T-helper 2 cell treated with Interferon-gamma antibody and Interleukin-4, amounts not matched to agents 5 μg/mL and 100 μg/mL, for 36 hours (primary cell): ENCODE measurements at places on chromosomes 2 and 18.

- DNase-seq, result no peak
Measured at GRCh38 chr2:130352237-130352636, 3.6 kb upstream of the PTPN18 start.

DNA sequence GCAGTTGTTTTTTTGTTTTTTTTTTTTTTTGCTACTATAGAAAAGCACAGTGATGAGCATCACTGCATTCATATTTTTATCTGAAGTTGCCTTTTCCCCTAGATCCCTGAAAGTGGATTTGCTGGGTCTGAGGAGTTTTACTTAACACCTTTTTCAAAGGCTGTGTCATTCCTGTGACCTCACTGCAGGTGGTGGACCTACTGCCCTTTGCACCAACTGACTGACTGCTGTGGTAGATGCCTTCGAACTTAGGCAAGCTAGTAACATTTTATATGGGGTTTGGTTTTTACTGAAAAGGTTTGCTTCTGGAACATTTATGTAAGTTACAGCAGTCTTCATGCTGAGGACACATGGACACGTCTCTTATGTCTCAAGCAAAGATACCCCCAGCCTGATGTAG, 36.2 kb downstream of the SPTBN1 start:
- DNase-seq, result no peak

DNA sequence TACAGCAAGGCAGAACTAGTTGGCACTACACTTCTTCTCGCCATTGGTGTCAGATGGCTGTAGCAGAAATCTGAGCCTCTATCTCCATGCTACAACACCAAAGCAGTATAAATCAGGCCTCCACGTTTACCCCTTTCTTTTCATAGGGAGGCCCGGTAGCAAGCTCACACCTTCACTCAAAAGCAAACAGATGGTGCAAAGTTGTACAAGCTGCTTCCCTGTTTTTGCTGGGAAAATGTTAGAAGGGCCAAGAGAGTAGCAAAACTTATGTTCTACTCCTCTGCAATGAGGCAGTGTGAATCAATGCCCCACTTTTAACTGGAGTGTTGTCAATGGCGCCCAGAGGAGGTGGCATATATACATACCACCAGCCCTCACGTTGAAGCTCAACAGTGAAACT, 369.6 kb upstream of the NRXN1 start:
- DNase-seq, result no peak

- DNase-seq, result no peak
Measured at GRCh38 chr18:36101943-36102342, 27.2 kb downstream of the SLC39A6 start.

DNA sequence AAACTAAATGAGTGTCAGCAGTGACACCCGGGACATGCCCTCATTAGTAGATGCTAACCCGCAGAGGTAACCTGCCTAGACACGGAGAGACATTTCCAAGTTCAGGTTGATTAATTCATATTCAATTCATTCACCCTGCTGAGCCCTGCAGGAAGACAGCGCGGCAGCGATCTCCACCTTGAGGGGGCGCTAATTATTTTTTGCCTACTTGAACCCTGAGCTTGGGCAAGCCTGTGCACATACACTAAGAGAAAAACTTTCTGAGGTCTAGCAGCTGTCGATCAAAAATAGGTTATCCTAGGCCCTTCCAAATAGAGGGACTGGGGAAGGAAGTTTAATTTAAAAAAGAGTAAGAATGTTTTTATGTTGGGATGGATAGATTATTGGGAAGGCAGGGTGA, 1.3 kb upstream of the LYPD6 start:
- no peak for DNase-seq

GRCh38 chr2:15369129-15369528, 192.0 kb downstream of the NBAS start:
- no peak for DNase-seq

DNA sequence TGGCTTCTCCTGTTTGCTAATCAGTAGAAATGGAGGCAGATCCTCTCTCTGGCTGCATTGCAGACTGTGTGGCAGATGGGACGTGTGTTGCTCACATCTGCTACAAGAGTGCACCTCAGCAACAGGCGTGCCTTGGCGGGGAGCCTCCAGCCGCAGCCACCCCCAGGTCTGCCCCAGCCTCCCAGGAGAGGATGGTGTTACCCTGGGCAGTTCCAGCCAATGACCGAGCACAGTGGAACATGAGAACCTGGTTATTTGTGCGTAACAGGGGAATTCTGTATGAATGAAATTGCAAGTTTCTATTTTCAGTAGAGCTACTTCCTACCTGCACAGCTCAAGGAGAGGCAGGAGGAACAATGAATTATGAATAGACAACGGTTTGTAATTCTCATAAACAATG, 130.6 kb upstream of the CBLN2 start:
- DNase-seq, result no peak

DNA sequence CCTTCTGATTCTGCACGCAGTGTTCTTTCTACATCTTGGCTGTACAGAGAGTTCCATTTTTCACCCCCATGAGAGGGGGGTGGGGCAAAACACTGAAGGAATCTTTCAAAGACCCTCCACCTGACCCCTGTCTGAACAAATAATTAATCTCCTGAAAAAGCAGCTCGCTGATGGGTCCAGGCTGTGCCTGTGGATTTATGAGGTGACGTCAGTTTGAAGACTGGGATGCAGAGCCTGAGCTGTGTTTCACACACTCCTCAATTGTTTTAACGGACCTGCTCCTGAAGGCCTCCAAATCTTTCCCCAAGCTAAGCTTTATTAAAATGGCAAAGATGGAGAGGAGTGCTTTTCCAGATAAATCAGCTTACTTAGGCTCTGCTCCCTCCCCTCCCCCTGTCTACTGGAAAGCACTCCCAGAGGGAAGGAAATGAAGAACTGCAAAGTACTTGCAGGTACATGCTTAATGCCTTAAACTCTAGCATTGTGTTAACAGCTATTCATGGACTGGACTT, 390.2 kb upstream of the TNP1 start:
- no peak for DNase-seq

- DNase-seq, result no peak
Measured at GRCh38 chr2:153971250-153971649, 99.5 kb downstream of the GALNT13 start.

DNA sequence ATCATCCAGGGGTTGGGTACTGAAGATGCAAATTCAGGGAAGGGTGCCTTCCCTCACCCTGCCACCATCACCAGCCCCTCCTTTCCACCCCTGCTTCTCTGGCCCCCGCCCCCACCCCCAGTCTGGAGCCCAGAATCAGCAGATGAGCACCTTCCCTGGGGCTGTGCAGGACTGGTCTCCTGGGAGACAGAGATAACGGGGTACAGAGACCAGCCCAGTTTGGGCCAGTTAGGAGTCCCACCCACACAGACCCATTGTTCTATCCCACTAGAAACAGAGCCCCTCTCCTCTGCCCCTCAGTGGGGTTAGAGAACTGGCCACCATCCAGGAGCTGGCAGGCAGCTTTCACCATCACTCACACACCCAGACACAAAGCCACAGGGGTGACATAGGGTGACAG, 4.5 kb upstream of the CRYBA2 start:
- no peak for DNase-seq

DNA sequence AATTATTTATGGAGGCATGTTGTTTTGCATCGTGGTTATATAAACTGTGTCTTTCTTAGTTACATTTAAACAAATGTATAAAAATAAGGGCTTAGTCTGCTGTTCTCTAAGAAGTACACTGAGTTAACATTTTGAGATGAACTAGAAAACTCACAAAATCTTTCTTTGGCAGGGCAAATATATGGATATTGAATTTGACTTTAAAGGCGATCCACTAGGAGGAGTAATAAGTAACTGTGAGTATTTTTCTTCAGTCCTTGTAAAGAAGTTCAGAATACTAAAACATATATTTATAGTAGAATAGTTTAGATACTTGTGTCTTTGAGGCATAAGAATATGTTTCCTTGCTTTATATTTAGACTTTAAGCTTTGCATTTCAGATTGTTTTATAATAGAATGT, 104.8 kb downstream of the MYO1B start:
- no peak for DNase-seq

GRCh38 chr2:37890893-37891495, 34.1 kb upstream of the RMDN2 start:
- DNase-seq, result peak; percentile 35

GRCh38 chr2:9135822-9136558, 70.6 kb upstream of the ASAP2 start:
- DNase-seq, result no peak

- no peak for DNase-seq
Measured at GRCh38 chr2:13604951-13605661, 888.4 kb downstream of the TRIB2 start.

- no peak for DNase-seq
Measured at GRCh38 chr18:75874401-75875089, 447.0 kb upstream of the SMIM21 start.

- DNase-seq, result peak; percentile 64
Measured at GRCh38 chr2:237227592-237228280, 142.0 kb downstream of the COPS8 start.

DNA sequence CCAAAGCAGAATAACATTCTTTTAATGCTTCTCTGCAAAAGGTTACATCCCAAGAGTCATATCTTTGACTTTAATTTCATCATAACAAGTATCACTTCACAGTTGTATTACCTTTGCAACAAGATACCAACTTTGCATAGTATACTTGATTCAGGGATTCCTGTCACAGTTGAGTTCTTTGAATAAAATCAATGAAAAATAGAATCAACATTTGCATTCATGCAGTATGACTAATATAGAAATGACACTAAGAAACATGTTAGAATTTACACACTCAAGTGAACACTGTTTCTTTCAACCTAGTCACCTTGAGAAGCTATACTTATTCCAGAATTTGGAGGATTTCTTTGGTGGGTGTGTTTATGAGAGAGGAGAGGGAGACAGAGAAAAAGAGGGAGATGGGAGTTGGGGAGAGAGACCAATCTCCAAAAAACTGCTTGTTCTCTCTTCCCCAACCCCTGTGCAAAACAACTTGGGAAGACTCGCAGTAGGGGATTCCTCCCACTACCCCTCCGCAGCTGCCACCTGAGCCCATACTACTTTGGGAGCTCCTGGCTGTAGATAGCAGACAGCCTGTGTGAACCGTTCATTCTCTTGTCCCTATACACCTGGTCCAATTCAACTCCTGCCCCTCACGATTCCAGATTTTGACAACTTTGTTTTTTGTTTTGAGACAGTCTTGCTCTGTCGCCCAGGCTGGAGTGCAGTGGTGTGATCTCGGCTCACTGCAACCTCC, 57.7 kb downstream of the PELI1 start:
- DNase-seq, result no peak

DNA sequence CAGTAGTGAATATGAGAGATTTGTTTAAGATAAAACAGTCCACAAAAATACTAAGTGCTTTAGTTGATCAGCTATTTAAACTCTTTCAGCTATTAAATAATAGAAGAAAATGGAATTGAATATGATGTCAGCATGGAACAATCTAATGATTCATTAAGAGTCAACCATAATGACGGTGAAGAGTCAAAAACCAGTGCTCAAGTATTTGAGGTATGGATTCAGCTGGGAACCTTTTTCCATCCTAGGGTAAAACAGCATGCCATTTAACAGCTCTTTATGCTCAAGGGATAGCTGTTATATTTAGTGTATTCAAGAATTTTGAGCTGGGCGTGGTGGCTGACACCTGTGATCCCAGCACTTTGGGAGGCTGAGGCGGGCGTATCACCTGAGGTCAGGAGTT, 29.7 kb downstream of the CARF start:
- DNase-seq, result no peak

- DNase-seq, result no peak
Measured at GRCh38 chr2:25265802-25266201, 75.9 kb downstream of the DNMT3A start.

- no peak for DNase-seq
Measured at GRCh38 chr18:48079885-48080284, 149.4 kb upstream of the SMAD2 start.

- no peak for DNase-seq
Measured at GRCh38 chr2:142907653-142908052, 30.2 kb downstream of the KYNU start.

- DNase-seq, result no peak
Measured at GRCh38 chr2:61763605-61764034, 90.2 kb downstream of the FAM161A start.

GRCh38 chr18:51110073-51110797, 80.2 kb downstream of the SMAD4 start:
- peak; percentile 52 for DNase-seq

DNA sequence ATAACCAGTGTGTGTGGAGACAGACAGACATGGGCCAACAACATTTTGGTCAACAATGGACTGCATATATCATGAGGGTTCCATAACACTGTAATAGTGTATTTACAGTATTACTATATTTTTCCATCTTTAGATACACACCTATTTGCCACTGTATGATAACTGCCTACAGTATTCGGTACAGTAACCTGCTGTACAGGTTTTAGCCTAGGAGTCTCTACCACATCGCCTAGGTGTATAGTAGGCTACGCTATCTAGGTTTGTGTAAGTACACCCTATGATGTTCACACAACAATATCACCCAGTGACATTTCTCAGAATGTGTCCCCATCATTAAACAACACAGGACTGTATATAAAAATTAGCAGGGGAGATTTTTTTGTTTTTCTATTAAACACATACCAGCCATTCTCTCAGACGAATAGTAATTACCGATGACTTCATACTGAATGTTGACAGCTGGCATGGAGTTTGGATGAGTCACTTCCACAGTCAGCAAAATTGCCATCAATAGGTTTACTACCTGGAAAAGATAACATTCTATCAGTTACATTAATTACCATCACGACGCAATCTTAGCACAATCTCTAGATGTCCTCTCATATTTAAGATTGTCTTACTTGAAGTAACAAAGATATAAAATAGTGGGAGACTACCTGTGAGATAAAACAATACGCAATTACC, 10.8 kb downstream of the LAPTM4A start:
- DNase-seq, result no peak

DNA sequence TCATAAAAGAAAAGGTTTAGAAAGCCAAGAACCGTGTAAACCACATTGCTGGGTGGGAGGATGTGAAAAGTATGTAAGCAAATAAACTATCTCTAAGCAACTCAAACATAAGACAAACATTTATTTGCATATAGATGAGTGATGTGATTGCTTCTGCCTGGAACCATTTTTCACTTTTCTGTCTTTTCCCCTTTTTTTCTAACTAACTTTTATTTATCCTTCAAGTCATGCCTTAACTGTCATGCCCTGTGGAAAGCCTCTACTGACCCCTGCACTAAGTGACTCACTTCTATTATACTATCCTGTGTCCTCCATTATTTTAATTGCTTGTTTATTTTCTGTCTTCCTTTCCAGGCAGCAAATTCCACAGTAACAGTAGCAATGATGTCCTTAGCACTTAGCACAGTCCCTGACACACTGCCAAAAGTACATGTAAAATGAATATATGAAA, 87.5 kb upstream of the CTAGE1 start:
- no peak for DNase-seq

DNA sequence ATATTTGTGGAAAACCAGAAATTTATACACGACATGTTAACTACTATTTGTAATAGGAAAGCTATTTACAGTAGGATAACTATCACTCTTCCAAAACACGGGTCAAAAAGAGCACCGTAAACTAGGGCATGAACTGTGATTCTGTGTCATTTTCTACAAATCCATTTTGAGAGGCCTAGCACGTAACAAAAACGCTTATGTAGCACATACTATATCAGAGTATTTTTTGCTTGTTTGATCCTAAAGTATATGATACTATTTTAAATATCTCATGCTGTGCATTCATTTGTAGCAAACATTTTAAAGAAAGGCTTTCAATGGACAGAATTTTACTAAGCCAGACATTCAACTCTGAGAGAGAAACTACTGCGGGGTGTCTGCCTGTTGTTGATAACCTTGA, 45.1 kb downstream of the WDFY1 start:
- DNase-seq, result no peak
